Esophagus squamous epithelium (tissue), 5 donors: ENCODE measurements at places on chromosomes 1 and 21.

- DNase-seq, result no peak
Observed at GRCh38 chr1:7207875-7208646, 422.8 kb downstream of the CAMTA1 start.

GRCh38 chr1:6601923-6602668 lies 573 bp downstream of the KLHL21 start:
- DNase-seq, result no peak

DNA sequence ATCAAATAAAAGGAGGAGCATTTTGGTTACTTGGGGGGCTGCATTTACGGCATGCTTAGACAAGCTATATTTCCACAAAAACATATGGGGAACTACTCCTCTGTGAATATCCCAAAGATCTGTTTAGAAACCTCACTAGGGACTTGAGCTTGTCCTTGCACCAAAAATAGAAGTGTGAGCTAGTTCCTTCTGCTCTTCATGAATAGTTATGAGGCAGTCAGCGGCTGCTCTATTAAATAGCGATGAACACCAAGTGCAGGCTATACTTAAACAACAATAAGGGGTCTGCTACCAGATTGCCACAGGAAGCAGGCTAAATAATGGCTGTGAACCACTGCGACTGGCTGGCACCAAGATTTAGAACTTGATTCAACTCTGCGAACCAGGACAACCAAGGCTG lies 190.1 kb downstream of the PCP4 start:
- no peak for DNase-seq

GRCh38 chr1:16073490-16074119 lies at the start of gene FAM131C:
Gene FAM131C, minus strand, starts transcription at chr1:16073651. Its CDS starts 209 bp downstream, at chr1:16073442.
- DNase-seq, result no peak

- DNase-seq, result no peak
Observed at GRCh38 chr1:18938707-18939070, 17.8 kb downstream of the IFFO2 start.

DNA sequence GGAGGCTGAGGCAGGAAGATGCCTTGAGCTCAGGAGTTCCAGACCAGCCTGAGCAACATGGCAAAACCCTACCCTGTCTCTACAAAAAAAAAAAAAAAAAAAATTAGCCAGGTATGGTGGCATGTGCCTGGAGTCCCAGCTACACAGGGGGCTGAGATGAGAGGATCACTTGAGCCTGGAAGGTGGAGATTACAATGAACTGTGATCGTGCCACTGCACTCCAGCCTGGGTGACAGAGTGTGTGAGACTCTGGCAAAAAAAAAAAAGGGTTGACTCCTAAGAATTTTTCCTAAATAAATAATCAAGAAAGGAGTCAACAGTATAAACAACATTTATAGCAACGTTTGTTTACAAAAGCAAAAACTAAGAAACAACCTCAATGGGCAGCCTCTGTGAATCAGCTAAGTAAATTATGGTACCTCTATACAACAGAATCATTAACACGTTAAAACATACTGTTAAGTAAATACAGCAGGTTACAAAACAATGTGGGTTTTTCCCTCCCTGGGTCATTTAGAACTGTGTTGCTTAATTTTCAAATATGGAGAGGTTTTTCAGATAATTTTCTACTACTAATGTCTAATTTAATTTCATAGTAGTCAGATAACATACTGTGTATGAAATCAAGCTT lies 56.8 kb downstream of the SLC30A10 start:
- DNase-seq, result no peak

- no peak for DNase-seq
Observed at GRCh38 chr1:175493321-175494010, 249.9 kb downstream of the TNR start.

DNA sequence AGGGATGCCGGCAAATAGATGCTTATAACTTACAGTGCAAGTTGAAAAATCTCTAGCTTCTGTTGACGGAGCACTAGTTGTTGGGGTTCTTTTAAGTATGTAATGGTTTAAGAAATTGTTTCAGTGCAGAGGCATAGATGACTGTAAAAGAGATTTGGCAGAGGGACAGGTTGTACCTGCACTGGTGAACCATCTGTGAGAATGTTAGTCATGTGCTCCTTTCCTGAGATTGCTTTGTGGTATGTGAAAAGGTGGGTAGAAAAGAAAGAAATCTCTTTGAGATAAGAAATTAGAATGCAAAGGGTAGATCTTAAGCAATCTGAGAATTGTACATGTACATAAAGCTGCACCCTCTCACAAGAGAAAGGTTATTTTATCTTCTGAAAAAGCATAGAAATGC lies 19.4 kb downstream of the ZBTB37 start:
- no peak for DNase-seq

DNA sequence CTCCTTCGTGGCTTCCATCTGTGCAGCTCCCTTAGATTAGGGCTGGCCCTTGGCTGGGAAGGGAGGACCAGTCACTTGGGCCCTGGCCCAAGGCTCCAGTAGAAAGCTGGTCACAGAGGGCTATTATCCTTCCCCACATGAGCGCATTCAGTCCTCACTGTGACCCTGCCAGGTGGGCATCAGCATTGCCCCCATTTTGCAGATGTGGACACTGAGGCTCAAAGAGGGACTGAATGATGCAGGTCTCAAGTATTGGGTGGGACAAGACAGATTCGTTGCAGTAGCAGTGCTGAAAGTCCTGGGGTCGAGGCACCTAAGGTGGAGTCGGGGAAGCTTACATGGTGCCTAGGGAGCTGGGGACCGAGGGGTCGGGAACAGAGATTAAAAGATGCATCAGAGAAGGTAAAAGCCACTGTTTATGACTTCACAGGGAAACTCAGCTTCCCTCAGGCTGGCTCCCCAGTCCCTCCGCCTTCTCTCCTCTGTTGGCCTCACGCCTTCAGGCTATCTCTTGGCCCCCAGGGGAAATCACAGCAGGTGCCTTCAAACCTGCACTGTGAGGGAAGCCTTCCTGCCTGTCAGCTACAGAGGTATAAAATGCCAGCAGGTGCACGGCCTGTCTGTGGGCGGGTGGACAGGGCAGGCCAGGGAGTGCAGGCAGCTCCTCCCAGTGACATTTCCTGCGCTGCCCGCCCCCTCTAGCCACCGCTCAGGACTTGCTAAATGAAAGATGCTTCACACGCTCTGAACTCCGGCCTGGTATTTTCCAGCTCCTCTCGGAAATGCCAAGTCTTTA lies 178.4 kb downstream of the GRIK3 start:
- DNase-seq, result no peak

DNA sequence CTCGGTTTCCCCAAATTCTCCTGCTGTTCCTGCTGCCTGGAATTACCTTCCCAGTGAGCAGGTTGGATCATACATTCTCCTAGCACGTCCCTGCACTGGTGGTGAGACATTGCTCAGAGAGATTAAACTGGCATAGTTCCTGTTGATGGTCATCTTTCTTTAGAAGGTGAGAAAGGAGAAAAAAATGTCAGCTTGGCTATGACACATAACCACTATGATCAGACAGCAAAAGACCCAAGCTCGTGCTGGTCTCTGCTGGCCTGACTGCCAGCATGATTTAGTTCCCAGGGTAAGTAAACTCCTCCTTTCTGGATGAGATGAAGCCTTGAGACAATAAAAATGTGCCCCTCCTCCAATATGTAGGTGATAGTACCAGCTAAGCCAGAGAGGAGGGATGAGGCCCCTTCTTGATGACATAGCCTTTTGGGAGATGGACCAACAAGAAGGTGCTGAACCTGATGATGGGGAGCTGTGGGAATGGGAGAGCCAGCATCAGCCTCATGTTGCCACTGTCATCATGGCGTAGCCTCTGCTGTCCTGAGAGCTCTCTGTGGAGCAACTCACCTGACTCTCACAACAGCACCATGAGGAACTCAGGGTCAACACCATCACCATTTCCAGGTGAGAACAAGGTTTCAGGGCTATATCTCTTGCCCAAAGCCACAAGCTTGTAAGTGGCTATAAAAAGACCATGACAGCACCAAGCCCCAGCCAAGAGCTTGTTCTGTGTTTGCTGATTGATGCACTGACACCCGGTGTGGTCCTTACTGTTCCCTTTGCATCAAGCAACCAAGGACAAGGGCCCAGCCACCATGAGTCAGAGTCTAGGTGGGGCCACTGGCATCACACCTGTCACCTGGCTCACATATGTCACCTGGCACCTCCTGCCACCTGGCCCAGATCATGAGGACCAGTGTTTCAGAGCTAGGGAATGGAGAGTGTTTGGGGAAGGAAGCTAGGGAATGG lies 200.0 kb downstream of the MATN1 start:
- DNase-seq, result no peak

DNA sequence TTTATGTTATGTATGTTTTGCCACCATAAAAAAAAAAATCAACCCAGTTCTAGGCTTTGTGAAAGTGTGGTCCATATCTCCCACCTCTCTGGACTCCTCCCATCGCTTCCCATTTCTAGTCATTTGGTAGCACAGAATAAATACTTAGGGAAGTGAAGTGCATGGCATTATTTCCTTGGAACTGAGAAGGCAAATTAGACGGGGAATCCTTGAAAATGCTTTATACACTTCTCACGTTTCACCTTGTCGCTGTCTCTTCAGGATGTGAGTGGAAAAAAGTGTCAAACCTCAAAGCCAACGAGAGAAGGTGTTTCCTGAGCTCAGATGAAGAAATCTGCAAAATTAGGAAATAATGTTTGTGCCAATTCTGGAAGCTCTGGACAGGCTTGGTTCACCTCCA lies 209.9 kb downstream of the ATG4C start:
- no peak for DNase-seq

DNA sequence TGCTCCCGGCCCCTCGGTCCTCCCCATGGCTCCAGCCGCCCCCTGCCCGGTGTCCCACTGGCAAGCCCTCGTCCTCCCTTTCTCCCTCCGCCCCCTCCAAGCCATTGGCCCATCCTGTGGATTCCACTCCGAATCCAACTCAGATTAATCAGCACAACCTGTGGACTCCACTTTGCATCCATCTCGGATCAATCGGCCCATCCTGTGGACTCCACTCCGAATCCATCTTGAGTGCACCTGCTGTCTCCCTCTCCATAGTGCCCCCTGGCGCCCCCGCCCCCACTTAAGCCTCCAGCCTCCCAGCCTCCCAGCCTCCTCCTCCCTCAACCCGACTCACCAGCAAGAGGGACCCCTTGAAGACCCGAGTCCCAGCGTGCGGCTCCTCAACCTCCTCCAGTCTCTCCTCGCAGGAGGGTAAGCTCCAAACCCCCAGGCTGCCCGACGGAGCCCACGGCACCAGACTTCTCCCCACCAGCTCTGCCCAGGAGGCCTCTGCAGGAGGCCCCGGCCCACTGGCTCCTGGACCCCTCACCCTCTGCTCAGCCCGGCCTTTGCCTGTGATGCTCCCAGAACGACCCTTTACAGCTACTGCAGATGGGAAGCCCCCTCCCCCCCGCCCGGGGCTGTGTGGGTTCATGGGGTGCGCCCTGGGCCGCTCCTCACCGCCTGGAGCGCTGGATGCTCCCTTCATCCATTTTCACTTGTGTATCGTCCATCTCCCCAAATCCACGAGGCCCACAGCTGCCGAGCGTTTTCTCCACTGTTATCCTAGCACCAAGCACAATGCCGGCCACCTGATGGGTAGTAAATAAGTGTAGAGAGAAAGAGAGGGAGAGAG lies 40.6 kb upstream of the TSPEAR start:
- no peak for DNase-seq

DNA sequence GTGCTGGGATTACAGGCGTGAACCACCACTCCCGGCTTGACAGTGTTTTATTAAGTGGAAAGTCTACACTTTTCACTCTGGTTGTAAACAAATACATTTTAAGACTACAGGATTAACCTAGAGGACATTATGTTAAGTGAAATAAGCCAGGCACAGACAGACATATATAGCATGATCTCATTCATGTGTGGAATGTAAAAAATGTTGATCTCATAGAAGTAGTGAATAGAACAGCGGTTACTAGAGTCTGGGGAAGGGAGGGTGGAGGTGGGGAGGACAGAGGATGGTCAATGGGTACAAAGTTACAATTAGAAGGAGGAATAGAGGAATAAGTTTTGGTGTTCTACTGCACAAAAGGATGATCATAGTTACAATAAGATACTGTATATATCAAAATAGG lies 16.9 kb downstream of the CTH start:
- no peak for DNase-seq

GRCh38 chr1:208724079-208724478 lies 479.9 kb upstream of the PLXNA2 start:
- DNase-seq, result no peak

GRCh38 chr1:236280438-236281197 lies 1.1 kb downstream of the ERO1B start:
- no peak for DNase-seq

DNA sequence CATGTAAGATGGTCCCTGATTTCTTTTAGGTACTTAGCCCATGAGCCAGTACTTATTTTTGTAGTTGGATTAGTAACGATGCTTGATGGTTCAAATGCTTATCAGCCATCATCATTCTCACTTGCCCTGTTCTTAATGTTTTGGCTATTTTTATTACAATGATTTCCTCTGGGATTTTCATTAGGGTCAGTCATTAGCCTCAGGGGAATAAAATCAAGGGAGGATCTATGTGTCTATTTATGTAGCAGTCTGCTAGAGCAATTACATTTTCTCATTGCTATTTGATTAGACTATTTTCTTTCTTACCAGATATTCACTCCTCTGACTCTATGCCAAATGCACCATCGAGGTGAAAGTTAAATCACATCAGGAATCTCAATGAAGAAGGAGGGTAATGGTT lies 10.9 kb upstream of the CCT8 start:
- no peak for DNase-seq

DNA sequence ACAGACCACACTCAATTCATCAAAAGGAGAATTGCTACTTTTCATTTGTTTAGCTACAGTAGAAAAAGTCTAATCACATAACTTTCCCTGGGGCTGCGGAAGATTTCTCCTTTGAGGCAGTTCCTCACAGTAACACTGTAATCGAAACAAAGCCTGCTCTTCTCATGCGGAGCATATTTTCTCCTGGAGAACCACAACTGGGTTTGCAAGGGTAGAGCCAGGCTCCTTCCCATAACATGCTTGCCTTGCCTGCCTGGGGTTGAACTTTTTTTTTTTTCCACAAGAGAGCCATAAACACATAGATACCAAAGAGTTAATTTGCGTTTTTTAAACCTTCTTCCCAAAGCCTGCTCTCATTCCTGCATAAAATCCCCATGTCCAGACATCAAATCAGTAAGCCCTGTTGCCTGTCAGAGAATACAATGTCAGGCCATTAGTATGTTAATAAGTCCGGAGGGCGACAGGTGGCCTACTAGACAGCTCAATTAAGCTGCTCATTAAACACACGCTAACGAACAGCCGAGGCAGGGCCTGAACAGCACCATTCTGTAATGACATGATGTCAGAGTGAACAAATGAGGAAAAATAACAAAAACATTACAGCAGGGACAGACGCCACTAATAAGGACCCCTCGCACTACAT lies 107.1 kb upstream of the OLIG2 start:
- no peak for DNase-seq
